ENCODE measurements at places on chromosomes 2 and 18. TPM values are rescaled to one million over a fixed set of nuclear protein-coding genes. Genes with fewer than 3 reads are reported as not detected.

DNA sequence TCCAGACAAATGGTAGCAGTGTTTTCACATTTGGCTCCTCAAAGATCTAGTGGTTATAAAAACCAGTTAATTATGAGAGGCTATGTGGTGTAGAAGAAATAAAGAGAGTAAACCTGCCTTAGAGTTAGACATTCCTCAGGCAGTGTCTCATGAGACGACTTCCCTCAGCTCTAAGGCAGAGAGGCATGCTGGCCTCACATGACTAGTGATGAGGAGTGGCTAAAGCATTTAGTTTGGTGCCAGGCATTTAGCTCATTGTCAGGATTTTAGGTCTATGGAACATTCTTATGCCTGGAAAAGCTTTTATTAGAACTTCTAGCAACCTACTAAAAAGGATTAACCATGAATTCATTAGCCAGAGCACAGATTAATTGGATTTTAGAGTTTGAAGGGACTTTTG, 90.3 kb downstream of the RPRM start:
- no peak for DNase-seq

- no peak for DNase-seq
Observed at GRCh38 chr2:155982135-155982534, 350.4 kb downstream of the NR4A2 start.

GRCh38 chr2:2633017-2633416, 301.9 kb upstream of the MYT1L start:
- DNase-seq, result no peak

ZNF2 gene
- total RNA-seq, result 1.7 TPM

DNAJC27 gene
- 1.9 TPM for total RNA-seq

- no peak for DNase-seq
Observed at GRCh38 chr2:7612969-7613368, 695.8 kb downstream of the RNF144A start.

DNA sequence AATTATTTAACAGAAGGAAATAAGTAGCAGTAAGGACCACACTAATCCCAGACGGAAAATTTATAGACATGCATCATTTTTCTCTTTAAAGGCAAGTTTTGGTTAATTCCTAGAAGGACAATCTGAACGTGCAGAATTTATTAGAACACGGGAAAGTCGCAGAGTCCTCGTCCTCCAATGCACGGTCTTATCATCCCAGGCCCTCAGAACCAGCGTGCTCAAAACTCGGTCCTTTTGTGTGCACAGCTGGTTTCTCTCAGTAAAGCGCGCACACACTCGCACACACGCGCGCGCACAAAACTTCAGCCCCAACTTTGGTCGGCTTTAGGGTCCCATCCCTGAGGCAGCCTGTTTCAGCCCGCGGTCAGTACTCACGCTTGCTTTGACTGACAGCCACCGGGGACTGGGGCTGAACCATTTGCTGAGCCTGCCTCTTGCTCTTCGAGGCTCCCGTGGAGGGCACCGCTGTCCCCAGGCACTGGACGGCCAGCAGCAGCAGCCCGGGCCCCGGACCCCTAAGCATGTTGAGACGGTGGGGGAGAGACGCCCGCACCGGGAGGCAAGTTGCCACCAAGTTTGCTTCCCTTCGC, 493 bp downstream of the FN1 start:
- DNase-seq, result no peak

GRCh38 chr18:62809900-62810299, 94.6 kb downstream of the PHLPP1 start:
- no peak for DNase-seq

STAT4 gene
- total RNA-seq, result 0.98 TPM

DNA sequence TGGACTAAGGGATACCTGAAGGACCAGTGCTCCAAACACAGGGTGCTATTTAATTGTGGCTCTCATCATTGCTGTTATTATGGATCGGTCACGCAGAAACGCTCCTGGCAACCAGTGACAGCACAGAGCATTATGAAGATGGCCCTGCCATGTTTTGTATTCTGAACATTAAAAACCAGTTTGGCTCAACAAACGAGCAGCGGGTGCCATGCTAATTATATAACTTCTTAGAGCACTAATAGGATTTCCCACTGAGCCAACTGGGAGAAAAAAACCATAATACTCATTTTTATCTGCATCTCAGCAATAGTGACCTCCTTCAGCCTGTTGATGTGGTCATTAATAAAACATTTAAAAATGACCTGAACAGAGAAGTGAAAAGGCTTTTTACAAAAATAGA, 212.8 kb downstream of the STK39 start:
- no peak for DNase-seq

DNA sequence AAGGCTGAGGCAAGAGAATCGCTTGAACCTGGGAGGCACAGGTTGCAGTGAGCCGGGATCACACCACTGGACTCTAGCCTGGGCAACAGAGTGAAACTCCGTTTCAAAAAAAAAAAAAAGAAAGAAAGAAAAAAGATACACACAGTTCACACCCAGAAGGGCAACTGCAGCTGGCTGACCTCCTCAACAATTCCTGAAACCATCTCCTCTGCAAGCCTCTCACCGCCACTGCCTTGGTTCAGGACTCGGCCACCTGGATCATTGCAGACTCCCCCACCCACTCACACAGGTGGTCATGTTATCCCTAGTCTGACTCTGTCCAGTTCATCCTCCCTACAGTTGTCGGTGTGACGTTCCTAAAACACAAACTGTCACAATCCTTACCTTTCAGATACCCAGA, 2.2 kb downstream of the CYS1 start:
- no peak for DNase-seq

DNA sequence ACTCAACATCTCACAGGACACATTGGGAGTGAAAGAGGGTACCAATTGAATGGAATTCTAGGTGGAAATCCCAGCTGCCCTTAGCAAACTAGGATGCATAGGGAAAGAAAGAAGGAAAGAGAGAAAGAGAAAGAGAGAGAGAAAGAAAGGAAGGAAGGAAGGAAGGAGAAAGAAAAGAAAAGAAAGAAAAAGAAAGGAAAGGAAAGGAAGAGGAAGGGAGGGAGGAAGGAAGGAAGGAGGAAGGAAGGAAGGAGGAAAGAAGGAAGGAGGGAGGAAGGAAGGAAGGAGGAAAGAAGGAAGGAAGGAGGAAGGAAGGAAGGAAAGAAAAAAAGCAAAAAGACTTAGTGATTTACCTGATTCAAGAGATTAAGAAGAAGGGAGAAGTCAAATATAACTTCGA, 143.9 kb downstream of the SS18 start:
- DNase-seq, result no peak

Measured in left lobe of liver (tissue), 2 donors.